AML-193 (cell line): ENCODE measurements at places on chromosomes 3 and 15.

DNA sequence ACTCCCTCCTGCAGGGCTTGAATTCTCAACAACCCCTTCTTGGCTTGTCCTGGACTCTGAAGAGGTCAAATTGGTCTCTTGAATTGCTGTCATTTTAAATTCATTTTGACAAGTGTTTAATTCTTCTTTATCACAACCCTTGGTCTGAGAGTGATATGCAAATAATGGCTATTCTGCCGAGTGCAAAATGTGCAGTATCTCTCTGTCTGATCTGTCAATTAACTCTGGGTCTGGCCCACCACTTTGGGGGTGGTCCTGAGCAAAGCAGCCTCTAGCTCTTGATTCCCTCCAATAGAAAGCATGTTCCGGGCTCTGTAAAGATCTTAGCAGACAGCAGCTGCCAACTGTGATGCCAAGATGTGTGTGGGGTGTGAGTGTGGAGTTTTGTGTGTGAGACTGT is 2.2 kb upstream of the IGDCC3 start:
- DNase-seq = no peak

DNA sequence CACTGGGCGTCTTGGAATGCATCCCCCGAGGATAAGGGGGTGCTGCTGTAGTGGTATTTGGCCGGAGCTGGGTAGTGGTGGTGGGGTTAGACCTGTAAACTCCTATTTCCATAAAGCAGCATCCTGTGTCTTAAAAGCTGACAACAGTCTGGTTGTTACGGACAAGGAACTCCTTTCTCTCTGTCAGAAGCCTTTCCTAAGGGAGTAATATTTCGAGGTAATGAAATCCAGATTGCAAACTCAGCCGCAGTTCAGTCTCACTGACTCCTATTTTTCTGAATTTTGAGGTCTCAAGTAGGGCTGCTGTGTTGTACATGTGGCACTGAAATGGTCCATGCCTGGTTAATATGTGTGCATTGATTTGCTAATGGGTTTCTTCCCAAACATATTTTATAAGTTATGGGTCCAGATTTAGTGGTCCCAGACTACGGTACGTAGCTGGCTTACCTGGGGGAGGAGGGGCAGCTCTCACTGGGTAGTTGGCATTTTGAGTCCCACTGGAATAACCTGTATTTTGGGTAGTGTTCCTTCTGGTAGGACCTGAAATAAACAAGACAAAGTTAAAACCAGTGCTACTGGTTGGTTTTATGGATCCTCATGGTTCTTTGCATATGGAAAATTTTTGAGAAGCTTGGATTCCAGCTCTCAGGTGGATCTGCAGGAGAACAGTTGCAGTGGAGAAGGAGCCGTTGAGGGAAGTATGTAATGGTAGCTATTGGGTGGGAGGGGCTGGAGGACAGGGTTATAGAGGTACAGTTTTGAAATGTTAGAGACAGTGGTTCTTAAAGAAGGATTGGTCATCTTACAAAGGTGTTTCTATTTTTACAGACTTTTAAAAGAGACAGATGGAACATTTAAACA is 48.6 kb upstream of the LDHAL6B start:
- no peak for DNase-seq

- peak; percentile 42 for DNase-seq
Observed at GRCh38 chr15:88476635-88477060, 9.1 kb downstream of the MRPS11 start.

- DNase-seq = no peak
Observed at GRCh38 chr3:134737516-134737915, 57.5 kb upstream of the EPHB1 start.

GRCh38 chr15:74958320-74958907 is 1.8 kb upstream of the RPP25 start:
- no peak for DNase-seq

GRCh38 chr15:64686130-64686735 is 89.2 kb downstream of the RBPMS2 start:
- peak; percentile 47 for DNase-seq

DNA sequence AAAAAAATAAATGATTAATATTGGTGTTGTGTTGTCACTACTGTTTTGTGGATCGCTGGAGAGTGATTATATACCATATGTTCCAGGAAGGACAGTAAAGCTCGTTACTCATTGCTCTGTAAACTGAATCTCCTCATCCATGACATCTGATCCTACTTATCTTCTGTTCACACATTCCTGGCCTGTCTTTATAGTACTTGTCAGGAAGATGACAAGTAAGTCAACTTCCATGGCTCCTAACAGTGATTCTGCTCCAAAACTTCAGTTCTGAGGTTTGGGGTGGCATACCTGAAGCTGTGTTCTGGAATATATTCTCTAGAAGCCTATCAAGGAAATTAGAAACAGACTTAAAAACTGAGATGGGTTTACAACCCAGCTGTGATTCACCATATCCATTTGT is 288.9 kb downstream of the ZBBX start:
- no peak for DNase-seq

DNA sequence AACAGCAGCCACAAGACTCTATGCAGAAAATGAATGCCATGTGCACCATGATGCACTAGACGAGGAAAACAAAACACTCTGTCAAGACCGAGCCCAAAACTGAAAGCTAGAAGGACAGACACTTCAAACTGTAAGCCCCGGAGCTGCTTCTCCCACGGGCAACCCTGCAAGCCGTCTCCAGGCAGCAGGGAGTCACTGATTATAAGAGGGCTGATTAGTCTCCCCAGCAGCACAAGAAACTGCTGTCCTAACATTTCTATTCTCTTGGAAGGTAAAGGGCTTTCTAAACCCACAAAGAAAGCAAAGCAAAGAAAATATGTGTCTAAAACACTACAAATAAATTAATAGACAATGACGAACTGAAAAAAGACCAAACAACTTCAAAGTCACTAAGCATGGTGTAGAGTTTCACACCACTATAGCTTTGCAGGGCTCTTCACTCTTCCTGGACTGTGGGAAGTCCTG is 15.5 kb downstream of the TBC1D2B start:
- no peak for DNase-seq

- DNase-seq = no peak
Observed at GRCh38 chr15:81411051-81411450, 37.0 kb upstream of the TMC3 start.

GRCh38 chr3:129975705-129976048 is 1.2 kb downstream of the TRH start:
- DNase-seq = no peak

DNA sequence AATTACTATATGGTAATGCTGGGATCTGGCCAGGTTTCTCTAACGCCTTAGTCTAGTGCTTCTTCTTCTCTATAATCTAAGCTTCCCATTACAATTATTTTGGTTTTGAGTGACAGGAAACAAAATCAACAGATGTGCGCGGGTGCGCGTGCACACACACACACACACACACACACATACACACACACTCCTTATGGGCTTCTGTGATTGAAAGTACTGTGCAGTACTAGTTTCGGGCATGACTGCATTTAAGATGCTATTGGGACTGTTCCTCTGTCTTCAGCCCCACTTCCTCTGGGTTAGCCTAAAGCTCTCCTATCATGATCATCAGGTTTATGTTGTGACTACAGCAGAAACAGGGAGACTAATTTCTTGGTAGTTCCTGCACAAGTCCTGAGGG is 32.2 kb downstream of the EPHB1 start:
- no peak for DNase-seq

- DNase-seq = no peak
Observed at GRCh38 chr3:52819936-52820335, 10.5 kb downstream of the ITIH4 start.

- peak; percentile 93 for DNase-seq
Observed at GRCh38 chr3:196620161-196620604, 19.3 kb upstream of the NRROS start.

GRCh38 chr15:96052572-96053030 is 277.9 kb upstream of the NR2F2 start:
- no peak for DNase-seq

DNA sequence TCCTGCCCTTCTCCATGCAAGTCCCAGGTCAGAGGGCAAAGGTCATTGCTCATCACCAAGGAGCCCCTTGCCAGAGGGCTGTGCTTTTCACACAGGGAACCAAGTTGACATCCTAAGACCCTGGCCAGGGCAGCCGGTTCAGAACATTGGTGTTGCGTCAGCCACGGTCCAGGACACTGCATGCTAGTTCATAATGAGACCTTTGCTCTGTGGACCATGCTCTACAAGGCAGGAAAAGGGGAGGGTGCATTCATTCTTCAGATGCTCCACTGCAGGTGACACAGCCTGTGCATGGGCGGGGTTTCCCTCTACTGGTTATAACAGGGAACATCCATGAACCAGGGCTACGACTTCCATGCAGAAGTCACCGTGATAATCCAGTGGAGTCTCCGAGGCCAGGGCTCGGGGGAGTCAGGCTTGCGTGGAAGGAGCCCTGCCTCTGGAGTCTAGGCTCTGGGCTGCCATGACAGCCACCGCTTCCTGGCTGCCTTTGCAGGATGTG is 81.6 kb downstream of the OCA2 start:
- DNase-seq = no peak

GRCh38 chr3:44883999-44884431 is 9.6 kb downstream of the TGM4 start:
- DNase-seq = no peak

DNA sequence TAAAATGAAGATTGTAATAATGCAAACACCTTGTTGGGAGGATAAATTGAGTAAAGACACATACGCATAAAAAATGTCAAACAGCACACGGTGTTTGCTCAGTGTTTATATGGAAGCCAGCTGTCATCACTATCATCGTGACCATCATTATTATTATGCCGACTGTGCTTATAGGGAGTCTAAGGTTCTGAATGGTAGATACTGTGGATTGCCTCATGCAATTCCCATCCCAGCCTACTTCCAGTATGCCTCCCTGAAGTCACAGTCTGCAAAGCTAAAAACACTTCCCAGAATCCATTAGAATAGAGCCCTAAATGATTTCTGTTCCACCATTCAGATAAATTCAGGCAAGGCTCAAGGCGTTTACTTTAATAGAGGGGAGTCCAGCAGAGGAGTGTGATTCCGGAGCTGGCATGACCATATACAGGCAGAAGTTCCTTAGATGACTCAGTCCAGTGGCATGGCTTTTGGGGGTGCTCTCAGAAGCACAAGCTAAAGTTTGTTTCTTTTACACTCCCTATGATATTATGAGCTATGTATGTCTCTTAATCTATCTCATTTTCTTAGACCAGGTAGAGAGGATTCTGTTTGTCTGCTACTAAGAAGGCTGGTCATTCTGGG is 148.7 kb downstream of the MEX3B start:
- no peak for DNase-seq

- DNase-seq = no peak
Observed at GRCh38 chr3:8500319-8500988, 1.2 kb upstream of the LMCD1 start.

DNA sequence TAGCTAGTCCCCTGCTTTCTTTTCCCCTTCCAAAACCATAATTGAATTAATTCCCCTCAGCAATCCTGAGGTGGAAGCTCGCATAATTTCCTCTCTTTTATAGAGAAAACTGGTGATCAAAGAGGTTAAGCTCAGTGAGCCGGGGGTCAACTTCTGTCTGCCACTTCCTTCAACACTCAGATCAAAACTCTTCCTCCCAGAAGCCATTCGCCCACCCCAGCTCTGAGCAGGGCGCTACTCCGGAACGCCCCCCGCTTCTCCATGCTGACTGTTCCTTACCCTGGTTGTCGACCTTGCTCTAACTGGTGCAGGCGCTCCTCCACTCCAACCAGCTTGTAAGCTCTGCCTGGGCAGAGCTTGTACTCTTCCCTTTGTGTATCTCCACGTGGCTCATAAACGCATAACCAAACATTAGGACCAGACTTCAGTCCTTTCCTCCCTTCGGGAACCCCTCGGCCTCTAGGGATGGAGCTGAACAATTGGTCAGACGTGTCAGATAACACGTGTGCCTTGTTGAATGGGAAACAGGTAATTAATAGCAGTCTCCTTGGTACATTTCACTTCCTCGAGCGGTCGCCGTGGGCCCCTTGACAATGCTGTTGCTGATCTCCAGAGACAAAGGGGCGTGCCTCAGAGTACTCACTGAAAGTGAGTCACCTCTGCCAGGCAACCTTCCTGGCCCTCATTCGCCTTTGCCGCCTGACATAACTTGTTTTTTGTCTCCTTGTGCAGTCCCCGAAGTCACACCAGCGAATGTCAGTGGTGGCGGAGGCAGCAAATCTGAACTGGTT is 71.8 kb downstream of the IL5RA start:
- DNase-seq = no peak

DNA sequence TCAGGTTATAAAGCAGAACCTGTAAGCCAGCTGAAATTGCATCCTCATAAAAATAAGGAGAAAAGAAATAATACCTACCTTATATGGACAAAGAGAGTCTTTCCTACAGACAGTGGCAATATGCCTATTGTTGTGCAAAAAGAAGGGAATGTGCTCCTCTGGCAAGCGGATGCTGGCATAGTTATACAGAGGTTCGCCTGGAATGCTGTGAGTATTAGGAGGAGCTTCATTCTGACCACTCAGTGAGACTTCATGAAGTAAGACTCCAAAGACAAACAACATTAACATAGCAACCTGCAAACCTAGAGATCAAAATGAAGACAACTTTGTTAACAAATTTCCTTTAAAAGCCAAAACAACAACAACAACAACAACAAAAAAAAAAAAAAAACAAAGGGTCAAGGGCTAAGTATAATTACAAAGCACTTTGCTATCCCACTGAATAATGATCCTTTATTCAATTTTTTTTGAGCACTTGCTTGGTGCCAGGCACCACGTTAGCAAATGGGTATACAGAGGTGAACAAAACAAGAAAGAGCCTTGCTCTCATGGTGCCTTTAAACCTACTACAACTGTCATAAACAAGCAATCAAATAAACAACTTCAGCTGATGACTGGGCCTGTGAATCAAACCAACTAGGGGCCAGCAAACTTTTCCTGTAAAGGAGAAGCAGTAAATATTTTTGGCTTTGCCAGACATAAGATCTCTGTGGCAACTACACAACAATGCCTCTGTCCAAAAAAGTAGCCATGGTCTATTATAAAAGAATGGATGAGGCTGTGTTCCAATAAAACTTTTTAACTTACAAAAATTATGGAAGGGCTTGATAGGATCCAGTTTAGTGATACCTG is 3.7 kb downstream of the EOGT start:
- no peak for DNase-seq

DNA sequence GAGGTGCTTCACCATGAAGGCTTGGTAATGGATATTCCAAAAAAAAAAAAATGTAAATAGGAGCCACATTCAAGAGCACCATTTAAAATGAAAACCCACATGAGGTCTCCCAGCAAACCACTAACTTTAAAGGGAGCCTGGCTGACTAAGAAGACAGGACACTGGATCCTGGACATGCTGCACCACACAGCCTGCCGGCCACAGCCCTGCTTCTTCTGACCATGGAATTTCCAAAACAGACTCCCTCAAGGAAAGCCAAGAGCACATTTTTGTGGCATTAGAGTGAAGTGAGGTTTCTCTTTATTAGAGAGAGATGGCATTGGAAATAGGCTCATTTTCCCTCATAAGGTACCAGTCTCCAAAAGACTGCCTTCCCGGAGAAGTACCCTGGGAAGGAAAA is 113.9 kb downstream of the RORA start:
- DNase-seq = no peak
